ENCODE measurements at places on chromosomes 1 and 21.

GRCh38 chr1:212688341-212689047 lies 11.1 kb downstream of the BATF3 start:
- DNase-seq = no peak

GRCh38 chr1:31624731-31625514 lies 7.4 kb downstream of the HCRTR1 start:
- DNase-seq = no peak

GRCh38 chr1:44447051-44447810 lies 42.2 kb downstream of the RNF220 start:
- no peak for DNase-seq

DNA sequence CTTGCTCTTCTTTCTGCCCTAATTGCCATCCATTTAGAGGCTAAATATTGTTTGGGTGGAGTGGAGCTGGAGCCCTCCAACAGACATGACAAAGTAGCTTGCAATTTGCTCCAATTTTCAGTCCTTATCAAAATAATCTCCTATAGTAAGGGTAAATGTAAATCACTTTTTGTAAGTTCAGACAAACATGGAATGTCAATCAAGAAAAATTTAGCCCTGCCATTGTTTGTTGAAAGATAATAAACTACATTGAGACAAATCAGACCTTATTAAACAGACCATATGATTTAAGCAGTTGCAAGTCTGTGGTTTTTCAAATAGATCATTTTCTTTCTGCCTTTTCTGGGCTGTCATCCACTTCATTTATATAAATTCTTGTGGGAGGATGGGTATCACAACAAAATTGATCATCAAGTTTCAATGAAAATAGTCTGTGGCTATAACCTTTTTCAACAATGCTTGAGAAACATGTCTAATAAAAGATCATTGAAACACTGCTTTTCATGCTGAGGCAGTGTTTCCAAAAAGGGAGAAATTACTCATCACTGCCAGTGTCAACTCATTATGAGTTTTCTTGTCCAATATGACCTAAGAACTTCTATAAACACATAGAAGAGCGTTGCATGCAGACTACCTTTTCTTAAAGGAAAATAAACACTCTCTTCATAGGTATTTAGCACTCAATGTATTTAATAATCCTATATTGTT lies 1152.0 kb upstream of the B3GALT2 start:
- DNase-seq = no peak

DNA sequence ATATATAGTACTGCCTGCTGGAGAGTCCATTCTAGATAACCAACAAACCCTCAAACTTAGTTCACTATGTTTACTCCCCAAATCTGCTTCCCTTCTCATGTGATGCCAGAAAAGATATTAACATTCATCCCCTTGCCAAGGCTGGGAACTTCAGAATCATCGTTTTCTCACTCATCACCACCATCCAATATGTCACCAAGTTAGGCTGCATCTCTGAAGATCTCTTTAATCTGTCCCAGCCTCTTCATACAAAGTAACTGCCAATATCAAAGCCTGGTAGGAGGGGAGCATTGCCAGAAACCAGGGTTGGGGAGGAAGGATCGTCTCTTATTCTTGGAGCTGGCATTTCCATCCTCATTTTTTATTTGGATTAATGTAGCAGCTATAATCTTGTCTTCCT lies 71.6 kb downstream of the XCL2 start:
- DNase-seq = no peak

DNA sequence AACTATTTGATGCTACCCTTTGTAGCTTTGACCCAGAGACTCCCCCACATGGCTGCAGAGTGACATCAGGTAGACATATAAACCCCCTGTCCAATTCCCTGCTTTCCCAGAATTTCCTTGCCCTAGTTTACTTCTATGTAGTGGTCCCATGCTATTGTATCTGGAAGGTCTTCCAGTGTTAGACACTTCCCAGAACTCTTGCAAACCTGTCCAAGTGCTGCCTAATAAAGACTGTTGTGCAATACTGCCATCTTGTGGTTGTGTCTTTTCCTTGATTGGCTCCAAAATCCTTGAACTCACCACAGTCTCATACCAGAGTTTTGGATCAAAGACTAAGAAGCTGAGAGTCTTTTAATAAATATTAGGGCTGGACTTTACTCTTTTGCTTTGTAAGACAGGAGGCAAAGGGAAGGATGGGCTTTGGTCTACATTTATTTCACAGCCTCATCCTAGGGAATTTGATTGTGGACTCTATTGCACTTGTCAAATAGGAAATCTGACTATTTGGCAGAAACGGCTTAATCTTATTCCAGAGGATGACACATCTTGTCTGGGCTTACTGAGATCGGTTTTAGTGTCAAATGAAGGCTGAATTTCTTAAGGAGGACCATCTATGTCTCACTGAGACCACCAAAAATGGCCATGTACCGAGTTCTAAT lies 169.9 kb downstream of the LRRC7 start:
- no peak for DNase-seq

- no peak for DNase-seq
Observed at GRCh38 chr1:54885807-54886723, 930 bp downstream of the DHCR24 start.

DNA sequence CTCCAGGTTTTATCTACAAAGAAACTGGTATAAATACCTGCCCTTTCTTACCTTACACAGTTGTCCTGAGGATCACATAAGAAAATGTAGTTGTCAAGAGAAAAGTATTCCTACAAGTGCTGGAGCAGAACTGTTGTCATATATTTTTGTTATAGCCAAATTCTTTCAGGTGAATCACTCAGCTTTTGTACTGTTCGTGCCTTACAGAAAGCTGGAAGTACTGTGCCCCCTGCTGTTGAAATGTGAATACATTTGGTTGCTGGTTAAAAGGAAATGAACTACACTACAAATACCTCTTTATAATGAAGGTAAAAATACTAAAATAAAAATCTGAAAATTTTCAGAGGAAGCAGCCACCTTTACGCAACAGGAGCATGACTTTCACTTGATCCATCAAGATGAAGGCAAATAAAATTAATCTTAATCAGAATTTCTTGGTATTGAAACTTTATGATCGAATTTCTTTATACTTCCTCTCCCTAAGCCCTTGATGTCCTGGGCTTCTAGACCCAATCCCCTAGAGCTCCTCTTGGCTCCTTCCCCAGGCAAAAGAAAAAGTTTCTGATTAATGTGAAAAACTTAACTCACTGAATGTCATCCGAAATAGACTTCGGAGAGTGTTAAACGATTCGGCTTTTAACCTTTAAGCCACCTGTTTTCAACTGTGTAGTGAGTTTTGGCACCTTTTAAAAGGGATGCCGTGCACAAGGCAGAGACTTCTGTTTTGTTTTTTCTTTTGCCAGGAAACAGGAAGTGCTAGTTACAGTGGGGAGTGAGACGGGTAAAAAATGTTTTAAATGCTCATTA lies 12.5 kb downstream of the CHML start:
- DNase-seq = peak; percentile 26

GRCh38 chr1:174892016-174892415 lies 107.7 kb upstream of the CACYBP start:
- no peak for DNase-seq

DNA sequence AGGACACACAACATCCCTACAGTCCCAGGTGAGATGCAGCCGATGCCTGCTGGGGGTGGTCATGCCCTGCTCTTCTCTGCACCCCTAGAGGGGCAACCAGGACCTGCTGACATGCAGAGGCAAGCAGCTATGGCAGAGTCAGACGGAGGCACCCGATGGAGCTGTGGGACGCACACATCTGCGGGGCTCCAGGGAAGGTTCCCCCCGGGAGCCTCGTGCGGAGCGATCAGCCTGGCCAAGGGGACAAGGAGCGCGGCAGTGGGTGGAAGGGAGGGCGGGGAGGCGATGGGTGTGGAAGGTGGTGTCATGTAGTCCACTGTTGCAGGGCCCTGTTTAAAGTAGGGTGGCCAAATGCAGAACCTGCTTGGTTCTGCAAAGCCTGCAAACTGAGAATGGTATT lies 143.0 kb upstream of the AJAP1 start:
- DNase-seq = no peak

GRCh38 chr1:36160949-36161485 lies 5.1 kb downstream of the MAP7D1 start:
- peak; percentile 45 for DNase-seq

- no peak for DNase-seq
Observed at GRCh38 chr1:6623269-6623965, 1.3 kb upstream of the THAP3 start.

DNA sequence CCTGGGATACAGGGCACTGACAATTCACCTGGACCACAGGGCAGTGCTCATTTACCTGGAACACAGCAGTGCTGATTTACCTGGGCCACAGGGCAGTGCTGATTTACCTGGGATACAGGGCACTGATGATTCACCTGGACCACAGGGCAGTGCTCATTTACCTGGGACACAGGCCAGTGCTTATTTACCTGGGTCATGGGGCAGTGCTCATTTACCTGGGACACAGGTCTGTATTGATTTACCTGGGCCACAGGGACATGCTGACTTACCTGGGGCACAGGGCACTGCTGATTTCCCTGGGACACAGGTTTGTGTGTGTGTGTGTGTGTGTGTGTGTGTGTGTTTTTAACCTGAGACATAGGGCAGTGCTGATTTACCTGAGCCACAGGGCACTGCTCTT lies 261.7 kb downstream of the MATN1 start:
- no peak for DNase-seq

DNA sequence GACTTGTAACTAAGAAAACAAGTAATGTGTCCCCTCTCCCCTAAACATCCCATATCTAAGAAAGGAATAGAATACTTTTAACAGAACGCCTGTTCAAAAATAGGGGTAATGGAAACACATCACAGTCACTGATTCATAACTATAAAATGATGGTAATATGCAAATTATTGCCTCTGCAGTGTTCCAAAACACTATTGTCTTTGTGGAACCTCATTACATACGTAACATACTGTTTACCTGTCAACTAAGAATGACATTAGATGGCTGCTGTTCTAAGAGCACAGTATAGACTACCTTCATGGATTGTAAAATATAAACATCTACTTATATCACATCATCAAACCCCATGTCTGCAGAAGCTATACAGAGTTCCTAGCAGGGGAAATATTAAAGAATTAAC lies 3.4 kb upstream of the BCL2L15 start:
- no peak for DNase-seq

DNA sequence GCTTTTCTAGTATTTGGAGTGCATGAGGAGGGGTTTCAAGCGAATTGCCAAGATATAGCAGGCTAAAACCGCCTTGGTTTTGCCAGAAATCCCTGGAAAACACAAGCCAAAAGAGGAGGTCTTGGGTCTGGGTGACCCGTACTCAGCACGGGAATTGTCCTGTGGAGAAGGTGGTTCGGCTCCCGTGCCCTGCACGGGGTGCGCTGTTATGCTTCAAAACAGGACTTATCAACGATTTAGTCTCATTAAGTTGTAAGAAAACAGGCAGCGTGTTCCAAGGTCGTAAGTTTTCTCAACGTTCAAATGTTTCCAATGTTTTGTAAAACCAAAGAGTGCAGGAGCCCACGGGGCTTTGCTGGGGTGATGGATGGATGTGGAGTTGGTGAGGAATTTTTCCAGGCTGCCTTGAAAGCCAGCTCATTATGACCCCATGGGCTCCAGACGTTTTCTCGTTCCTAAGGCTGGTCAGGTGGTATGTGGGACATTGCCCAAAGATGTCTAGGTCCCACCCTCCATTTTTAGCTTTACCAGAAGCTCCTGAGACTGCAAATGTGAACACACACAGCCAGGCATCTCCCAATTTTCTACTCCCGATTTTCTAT lies 75.4 kb upstream of the CLDN14 start:
- no peak for DNase-seq

GRCh38 chr1:240644732-240645131 lies 32.8 kb upstream of the GREM2 start:
- no peak for DNase-seq

DNA sequence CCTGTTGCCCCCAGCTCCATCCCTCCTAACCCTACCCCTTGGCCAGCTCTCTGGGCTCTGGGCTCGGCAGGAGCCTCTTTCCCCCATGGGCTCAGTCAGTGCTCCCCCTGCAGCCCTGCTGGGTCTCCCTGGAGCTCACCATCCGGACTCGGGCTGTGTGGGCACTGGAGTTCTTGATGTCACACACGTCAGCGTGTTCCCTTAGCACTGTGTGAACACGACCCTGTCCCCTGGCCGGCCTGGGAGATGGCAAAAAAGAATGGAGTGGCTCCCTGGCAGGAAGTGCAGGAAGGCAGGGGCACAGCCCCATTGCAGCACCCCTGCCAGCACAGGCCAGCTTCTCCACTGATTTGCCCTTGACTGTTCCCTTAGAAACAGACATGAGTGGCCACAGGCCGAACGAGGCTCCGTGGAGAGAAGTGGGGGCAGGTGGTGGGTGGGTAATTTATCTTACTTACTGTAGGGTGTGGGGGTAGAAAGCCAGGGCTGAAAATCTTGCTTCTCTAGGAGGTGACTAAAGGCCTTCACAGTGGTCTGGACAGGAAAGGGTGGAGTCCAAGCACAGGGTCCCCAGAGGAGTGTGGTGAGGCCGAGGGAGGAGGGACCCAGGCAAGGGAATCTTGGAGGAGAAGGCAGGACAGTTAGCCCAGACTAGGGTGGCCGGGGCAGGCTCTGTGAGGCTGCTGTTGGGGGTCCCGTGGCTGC lies 381.7 kb upstream of the VAMP3 start:
- DNase-seq = no peak

DNA sequence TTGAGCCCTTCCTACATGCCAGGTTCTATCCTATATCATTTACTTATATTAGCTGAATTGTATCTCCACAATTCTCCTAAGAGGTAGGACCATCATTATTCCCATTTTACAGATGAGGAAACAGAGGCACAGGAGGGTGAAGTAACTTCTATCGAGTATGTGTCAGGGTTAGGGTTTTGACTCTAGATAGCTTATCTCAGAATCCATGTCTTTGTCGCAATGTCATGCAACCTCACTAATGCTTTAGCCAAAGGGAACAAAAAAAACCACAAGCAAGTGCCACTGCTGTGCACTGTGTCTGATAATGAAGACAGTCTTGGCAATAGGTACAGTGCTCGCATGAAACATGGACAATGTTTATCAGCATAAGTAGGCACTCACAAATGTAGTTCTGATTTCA lies 95.4 kb upstream of the CLDN14 start:
- DNase-seq = no peak

Measured in activated naive CD4-positive, alpha-beta T cell treated with anti-CD3 and anti-CD28 coated beads, Interleukin-2, amount 50 U/mL, for 16 hours (primary cell).